ENCODE measurements at places on chromosomes 3 and 15. TPM values are rescaled to one million over a fixed set of nuclear protein-coding genes. Genes with fewer than 3 reads are reported as not detected.

GRCh38 chr3:126440709-126440995, 35.0 kb downstream of the ZXDC start:
- DNase-seq = no peak

- peak; percentile 35 for DNase-seq
Observed at GRCh38 chr3:45688194-45688881, 858 bp upstream of the SACM1L start.

GRCh38 chr15:34837246-34838016, 42.1 kb upstream of the ACTC1 start:
- peak; percentile 72 for DNase-seq

GRCh38 chr3:96779810-96780209, 34.6 kb upstream of the EPHA6 start:
- DNase-seq = no peak

GRCh38 chr15:52499506-52499905, 29.2 kb downstream of the MYO5A start:
- DNase-seq = no peak

- DNase-seq = no peak
Observed at GRCh38 chr3:123621850-123622189, 37.0 kb upstream of the HACD2 start.

The GOLGA8G gene
- not detected for total RNA-seq

The PPP1R14D gene
- not detected for total RNA-seq

All from fibroblast of lung (primary cell).